ENCODE measurements at places on chromosomes 13 and 19. TPM values are rescaled to one million over a fixed set of nuclear protein-coding genes. Genes with fewer than 3 reads are reported as not detected.
A peak's percentile ranks its signal among the peaks of the same experiment; 100 is the strongest.

Gene RYR1
- total RNA-seq, result 3.6 TPM

DNA sequence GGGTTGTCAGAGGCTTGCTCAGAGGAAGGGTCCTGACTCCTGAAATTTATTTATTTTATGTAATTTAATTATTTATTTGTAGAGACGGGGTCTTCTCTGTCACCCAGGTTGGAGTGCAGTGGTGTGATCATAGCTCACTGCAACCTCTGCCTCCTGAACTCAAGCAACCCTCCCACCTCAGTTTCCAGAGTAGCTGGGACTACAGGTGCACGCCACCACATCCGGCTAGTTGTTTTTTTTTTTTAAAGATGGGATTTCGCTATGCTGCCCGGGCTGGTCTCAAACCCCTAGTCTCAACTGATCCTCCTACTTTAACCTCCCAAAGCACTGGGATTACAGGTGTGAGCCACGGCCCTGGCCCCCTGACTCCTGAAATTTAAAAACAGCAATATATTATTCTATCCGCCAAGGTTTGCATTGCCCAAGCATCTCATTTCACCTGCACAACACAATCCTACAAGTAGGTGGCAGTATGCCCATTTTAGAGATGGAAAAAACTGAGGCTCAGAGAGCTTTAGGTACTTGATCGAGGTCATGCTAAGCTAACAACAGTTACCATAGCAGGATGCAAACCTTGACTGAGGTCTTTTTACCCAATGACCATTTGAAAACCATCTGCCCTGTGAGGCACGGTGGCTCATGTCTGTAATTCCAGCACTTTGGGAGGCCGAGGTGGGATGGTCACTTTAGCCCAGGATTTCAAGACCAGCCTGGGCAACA is 18.1 kb downstream of the ARHGEF18 start:
- peak; percentile 81 for DNase-seq

GRCh38 chr19:51128227-51128626 is 3.5 kb downstream of the SIGLEC9 start:
- no peak for DNase-seq

DNA sequence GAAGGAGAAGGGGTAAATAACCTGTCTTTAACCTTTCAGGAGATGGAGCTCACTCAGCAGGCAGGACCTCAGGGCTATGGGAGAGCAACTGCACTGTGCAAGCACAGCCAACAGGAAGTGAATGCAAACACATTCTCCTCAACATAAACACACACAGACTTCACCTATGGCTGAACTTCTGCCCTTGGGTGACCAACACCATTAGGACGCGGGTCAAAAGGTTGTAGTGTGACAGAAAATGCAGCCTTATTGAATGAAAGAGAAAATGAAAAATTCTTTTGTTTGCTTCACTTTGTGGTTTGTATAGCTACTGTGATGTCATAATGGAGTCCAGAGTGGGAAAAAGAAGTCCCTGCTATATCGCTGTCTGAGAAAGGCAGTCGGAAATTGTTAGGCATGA is 323.0 kb downstream of the NDFIP2 start:
- DNase-seq, result no peak

DNA sequence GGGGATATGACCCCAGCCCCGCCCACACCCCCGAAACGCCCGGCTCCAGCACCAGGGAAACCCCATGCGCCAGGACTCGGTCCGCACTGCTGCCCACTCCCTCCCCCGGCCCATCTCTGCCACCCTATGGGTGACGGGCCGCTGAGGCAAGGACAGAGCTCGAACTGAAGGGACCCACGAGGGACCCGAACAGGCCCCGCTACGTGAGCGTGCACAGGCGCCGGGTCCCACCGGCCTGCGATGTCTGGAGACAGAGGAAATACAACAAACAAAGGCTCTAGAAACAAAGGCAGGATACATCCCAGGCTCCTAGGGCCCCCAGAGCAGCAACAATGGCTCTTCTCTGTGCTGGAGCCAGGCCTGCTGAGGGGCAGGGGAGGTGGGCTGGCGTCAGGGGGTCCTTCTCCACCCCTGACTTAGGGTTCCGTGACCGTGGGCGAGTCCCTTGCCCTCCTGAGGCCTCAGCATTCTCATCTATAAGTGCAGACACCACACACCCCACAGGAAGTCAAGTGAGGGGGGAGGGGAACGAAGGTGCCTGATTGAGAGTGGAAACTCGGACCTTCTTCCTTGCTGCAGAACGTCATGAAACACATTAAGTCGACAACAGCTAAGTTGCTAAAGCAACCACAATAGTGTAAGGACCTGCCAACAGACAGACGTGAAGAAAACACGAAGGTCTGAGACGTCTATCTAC is 3.1 kb downstream of the ABHD17A start:
- DNase-seq, result peak; percentile 95

DNA sequence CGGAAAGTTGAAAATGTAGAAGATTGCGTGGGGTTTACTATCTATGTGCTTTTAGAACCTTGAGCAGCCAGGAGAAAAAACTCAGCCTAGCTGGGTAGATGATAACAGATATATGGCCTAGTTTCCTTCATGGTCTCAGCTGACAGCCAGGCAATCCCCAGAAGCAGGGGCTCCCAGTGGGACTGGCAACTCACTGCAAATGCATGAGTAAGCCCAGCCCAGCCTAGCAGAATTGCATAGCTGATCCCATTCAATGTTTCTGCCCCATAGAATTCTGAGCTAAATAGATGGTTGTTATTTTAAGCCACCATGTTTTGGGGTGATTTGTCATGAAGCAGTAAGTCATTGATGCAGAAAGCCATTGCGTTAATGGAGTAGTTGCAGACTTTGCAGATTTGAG is 108.5 kb downstream of the ERCC5 start:
- no peak for DNase-seq

- DNase-seq, result no peak
Observed at GRCh38 chr19:34573226-34573864, 91.8 kb downstream of the WTIP start.

Gene RNF17
- not detected for total RNA-seq

Gene ZNF470
- total RNA-seq, result 1.8 TPM

Gene POGLUT2
- 13.2 TPM for total RNA-seq

- no peak for DNase-seq
Observed at GRCh38 chr13:50522506-50522905, 321.0 kb downstream of the DLEU7 start.

DNA sequence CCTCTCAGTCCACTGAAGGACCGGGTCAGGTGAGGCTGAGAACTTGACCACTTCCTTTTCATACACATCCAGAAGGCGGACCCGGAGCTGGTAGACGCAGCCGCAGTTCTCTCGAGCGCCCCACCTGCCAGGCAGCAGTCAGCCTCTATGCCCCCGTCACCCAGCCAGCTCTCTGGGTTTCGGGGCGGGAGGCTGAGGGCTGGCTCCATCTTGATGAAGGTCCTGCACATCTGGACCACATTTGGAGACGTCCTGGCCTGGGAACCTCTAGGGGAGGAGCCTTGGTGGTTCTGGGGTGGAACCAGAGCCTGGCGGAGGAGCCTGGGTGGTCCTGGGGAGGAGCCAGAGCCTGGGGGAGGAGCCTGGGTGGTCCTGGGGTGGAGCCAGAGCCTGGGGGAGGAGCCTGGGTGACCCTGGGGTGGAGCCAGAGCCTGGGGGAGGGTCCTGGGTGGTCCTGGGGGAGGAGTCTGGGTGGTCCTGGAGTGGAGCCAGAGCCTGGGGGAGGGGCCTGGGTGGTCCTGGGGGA is 14.3 kb downstream of the MRPS12 start:
- DNase-seq, result no peak

Gene ZNF506
- total RNA-seq, result 16.2 TPM

DNA sequence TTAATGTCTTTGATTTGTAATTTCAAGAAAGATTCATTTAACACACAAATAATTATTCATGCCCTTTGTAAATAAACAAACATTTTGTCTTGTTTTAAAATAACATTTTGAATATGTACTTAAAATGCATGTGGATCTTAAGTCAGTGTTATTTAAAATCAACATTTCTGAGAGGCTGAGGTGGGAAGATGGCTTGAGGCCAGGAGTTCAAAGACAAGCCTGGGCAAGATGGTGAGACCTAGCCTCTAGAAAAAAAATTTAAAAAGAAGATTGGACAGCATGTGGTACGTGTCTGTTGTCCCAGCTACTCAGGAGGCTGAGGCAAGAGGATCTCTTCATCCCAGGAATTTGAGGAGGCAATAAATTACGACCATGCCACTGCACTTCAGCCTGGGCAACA is 1268.2 kb downstream of the SLITRK1 start:
- DNase-seq, result no peak

DNA sequence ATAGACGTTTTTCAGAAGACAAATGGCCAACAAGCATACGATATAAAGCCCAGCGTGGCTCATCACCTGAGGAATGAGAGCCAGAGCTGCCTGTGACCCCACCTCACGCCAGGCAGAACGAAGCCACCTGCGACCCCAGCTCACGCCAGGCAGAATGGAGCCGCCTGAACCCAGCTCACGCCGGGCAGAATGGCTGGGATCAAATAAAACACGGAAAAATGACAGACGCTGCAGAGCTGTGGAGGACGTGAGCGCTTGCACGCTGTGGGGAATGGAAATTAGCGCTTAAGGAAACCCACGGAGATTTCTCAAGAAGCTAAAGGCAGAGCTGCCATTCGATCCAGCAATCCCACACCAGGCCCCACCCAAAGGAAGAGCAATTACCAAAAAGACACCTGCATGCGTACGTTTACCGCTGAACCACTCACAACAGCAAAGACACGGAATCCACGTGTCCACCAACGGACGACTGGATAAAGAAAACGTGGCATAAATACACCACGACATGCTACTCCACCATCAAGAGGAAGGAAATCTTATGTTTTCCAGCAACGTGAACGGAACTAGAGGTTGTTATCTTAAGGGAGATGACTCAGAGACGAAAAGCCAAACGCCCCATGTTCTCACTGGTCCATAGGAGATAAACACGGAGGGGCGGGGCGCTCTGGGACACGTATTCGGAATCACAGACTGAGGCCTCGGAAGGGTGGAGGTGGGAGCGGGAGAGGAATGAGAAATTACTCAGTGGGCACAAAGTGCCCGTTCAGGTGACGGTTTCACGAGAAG is 30.7 kb upstream of the C13orf46 start:
- no peak for DNase-seq

DNA sequence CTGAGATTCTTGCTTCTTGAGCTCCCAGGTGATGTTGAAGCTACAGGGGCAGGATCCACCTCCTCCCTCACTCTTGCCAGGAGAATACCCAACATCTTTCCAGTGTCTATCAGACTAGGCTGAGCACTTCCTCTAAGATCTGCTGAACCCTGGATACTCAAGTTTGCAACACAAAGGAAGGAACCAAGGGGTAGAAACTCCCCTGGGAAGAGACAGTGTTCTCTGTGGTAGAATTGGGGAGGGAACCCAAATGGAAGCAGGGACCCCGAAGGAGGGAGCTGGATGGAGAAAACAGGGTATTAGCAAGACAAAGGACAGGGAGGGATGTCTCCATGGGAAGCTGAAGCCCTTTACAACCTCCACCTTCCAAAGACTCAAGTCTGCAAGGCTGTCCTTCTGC is 117.6 kb downstream of the DNAJC15 start:
- DNase-seq, result no peak

DNA sequence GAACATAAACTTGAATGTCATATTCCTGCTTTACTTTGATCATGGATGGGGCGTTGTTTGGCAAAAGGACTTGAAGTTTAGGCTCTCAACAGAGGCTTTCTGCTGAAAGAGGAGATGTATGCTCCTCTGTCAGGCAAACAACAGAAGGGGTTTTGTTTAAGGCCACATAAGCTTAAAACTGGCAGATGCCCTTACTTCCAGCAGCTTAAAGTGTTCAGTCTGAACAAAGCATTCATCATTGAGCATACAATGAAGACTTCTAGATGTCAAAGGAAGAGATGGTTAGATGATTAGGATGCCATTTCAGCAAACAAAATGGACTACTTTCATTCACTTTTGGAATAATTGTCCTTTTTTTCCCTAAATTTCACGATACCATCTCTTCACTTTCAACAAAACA is 484.5 kb downstream of the SLITRK6 start:
- no peak for DNase-seq

Data from activated CD4-positive, alpha-beta T cell treated with anti-CD3 and anti-CD28 coated beads, Interleukin-2, amount 10 ng/mL, durations not matched to agents 24 days and 14 days (primary cell).